ENCODE measurements at places on chromosomes 16 and 17.
A peak's percentile ranks its signal among the peaks of the same experiment; 100 is the strongest.

GRCh38 chr17:72429066-72429638, 308.3 kb downstream of the SOX9 start:
- H3K27me3 ChIP-seq: no peaks in the 10 kb centered on the region
- H3K4me1 ChIP-seq: peaks cover 13% of the 10 kb centered on the region
- no peak overlapping the region for H3K27ac ChIP-seq
- H3K36me3 ChIP-seq: no peaks in the 10 kb centered on the region
- no peak for DNase-seq

GRCh38 chr17:82374626-82375331, 3.2 kb downstream of the UTS2R start:
- peaks cover 18% of the 10 kb centered on the region for H3K4me1 ChIP-seq
- H3K27ac ChIP-seq: no peak overlapping the region
- no peaks in the 10 kb centered on the region for H3K36me3 ChIP-seq
- peaks cover 40% of the 10 kb centered on the region for H3K27me3 ChIP-seq

GRCh38 chr17:77422748-77423113, 282.0 kb downstream of the SEC14L1 start:
- DNase-seq: no peak
- no peak overlapping the region for H3K4me3 ChIP-seq
- peak overlapping the region; percentile 33 for H3K27ac ChIP-seq

DNA sequence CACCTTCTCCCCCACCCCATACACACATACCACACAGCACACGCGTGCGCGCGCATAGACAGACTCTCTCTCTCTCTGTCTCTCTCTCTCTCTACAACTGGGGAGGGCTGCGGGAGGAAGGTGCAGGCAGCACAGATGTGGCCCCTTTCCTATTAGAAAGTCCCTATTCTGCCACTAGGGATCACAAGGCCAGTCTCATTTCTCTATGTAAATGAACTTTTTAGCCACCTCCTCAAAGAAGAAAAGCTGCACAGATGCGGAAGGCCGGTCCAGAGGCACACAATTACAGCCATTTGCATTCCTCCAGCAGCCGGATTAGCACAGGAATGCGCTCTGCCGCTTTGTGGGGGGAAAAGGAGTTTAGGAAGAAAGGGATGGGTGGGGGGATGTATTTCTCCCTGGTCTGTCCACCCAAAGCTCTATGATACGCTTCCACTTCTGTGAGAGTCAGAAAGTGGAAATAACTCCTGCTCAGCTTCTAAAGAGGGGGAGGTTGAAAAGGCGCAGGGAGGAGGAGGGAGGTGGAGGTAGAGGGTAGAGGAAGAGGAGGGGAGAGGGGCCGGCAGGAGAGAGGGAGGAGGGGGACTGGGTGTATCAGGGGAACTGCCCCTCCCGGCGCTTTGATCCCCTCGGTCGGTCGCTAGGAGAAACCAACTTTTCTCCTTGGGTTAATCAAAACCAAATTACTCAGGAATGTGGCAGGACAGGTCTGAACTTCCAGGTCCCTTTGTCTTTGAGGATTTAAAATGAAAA, 11.7 kb downstream of the ZFHX3 start:
- no peak overlapping the region for H3K4me3 ChIP-seq
- H3K36me3 ChIP-seq: no peaks in the 10 kb centered on the region
- peaks cover 20% of the 10 kb centered on the region for H3K27me3 ChIP-seq
- DNase-seq: no peak
- H3K4me1 ChIP-seq: no peaks in the 10 kb centered on the region

Data from activated CD4-positive, alpha-beta memory T cell treated with anti-CD3 and anti-CD28 coated beads for 36 hours (primary cell).